Tibial nerve (tissue), 4 donors: ENCODE measurements at places on chromosomes 12 and 14.
A peak's percentile ranks its signal among the peaks of the same experiment; 100 is the strongest.

GRCh38 chr12:12408265-12408690 is 51.4 kb downstream of the BORCS5 start:
- no peaks in the 10 kb centered on the region for H3K36me3 ChIP-seq
- DNase-seq, result no peak
- H3K4me3 ChIP-seq, result no peak overlapping the region
- no peak overlapping the region for H3K27ac ChIP-seq
- H3K4me1 ChIP-seq, result no peaks in the 10 kb centered on the region
- no peaks in the 10 kb centered on the region for H3K27me3 ChIP-seq

DNA sequence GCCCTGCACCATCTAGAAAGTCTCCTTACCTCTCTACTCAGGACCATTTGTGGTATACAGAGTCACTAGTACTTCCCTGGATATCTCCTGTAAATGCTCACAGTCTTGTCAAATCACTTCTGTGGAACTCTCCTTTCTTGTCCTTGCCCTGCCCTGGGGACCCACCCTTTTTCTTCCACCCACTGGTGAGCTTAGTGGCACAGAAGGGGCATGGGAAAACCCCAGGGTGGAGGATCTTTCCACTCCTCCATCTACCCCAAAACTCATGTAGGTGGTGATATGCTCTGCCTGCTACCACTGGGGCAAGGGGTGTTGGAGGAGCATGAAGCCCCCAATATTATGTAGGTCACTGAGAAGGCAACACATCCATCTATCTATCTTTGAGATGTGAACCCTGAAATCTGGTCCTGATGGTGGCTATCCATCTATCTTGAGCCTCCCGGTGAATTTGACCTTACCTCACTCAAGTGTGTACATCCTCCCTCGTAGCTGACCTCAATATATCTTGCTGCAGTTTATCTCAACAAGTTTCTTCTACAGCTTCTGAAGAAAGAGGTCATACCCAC is 943 bp downstream of the TESPA1 start:
- H3K27me3 ChIP-seq, result no peaks in the 10 kb centered on the region
- H3K36me3 ChIP-seq, result no peaks in the 10 kb centered on the region
- no peak overlapping the region for H3K4me3 ChIP-seq
- no peak for DNase-seq
- H3K4me1 ChIP-seq, result no peaks in the 10 kb centered on the region

- H3K4me1 ChIP-seq, result no peaks in the 10 kb centered on the region
- DNase-seq, result no peak
- no peak overlapping the region for H3K4me3 ChIP-seq
- H3K27me3 ChIP-seq, result no peaks in the 10 kb centered on the region
- H3K36me3 ChIP-seq, result no peaks in the 10 kb centered on the region
Measured at GRCh38 chr12:62660756-62661155, 194.1 kb downstream of the MON2 start.

DNA sequence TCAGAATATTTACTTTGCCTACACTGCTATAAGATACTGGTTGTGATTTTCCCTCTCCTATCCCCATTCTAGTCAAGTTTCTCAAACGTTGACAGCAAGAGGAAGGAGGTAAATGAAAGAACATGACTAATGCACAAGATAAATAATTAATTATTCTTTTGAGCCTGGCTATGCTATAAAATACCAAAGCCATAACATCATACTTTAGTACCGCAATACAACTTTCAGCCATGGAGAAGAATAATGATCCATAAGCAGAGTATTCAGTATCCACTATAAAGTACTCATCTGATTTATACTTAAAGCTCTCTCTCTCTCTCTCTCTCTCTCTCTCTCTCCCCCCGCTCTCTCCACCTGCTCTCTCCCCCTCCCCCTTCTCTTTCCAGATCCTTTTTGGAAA is 41.3 kb downstream of the TDG start:
- no peak overlapping the region for H3K27ac ChIP-seq
- DNase-seq, result no peak
- no peaks in the 10 kb centered on the region for H3K27me3 ChIP-seq
- no peak overlapping the region for H3K4me3 ChIP-seq
- H3K4me1 ChIP-seq, result no peaks in the 10 kb centered on the region

GRCh38 chr12:104551-105081 is 38.0 kb downstream of the IQSEC3 start:
- H3K27ac ChIP-seq, result no peak overlapping the region
- H3K4me1 ChIP-seq, result no peaks in the 10 kb centered on the region
- no peak for DNase-seq

GRCh38 chr12:81094718-81095360 is 17.0 kb downstream of the ACSS3 start:
- peaks cover 25% of the 10 kb centered on the region for H3K4me1 ChIP-seq
- no peak for DNase-seq
- H3K4me3 ChIP-seq, result no peak overlapping the region
- H3K27me3 ChIP-seq, result no peaks in the 10 kb centered on the region
- no peaks in the 10 kb centered on the region for H3K36me3 ChIP-seq

GRCh38 chr12:54068418-54069070 is 14.9 kb downstream of the HOXC4 start:
- no peaks in the 10 kb centered on the region for H3K27me3 ChIP-seq
- no peak overlapping the region for H3K4me3 ChIP-seq
- DNase-seq, result no peak
- H3K36me3 ChIP-seq, result no peaks in the 10 kb centered on the region
- no peak overlapping the region for H3K27ac ChIP-seq

- DNase-seq, result no peak
- no peaks in the 10 kb centered on the region for H3K27me3 ChIP-seq
- no peak overlapping the region for H3K27ac ChIP-seq
- H3K4me3 ChIP-seq, result no peak overlapping the region
- H3K4me1 ChIP-seq, result no peaks in the 10 kb centered on the region
- H3K36me3 ChIP-seq, result no peaks in the 10 kb centered on the region
Measured at GRCh38 chr12:92431146-92431545, 271.6 kb upstream of the PLEKHG7 start.

- DNase-seq, result no peak
- no peak overlapping the region for H3K4me3 ChIP-seq
- H3K4me1 ChIP-seq, result peaks cover 62% of the 10 kb centered on the region
- H3K27me3 ChIP-seq, result no peaks in the 10 kb centered on the region
- peak overlapping the region; percentile 90 for H3K27ac ChIP-seq
Measured at GRCh38 chr14:23379366-23380196, 2.7 kb downstream of the CMTM5 start.

DNA sequence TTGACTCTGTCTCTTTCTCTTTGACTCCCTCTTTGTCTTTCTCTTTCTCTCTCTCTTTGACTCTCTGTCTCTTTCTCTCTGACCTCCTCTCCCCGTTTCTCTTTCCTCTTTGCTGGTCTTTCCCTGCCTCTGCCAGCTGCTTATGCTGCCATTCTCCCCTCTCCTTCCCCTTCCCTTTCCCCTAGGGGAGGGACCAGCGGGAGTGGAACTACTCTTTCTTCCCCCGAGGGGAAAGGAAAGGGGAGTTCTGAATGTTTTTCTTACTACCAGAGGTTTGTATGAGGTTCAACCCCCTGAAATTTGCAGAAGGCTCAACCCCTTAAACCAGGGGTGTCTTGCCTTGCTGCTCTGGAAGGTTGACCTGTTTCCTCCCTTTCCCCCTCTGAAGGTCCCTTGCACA is 24.7 kb upstream of the RNASE1 start:
- H3K4me3 ChIP-seq, result no peak overlapping the region
- DNase-seq, result no peak
- no peak overlapping the region for H3K27ac ChIP-seq

GRCh38 chr14:105012171-105012985 is 8.5 kb downstream of the CDCA4 start:
- no peak overlapping the region for H3K27ac ChIP-seq
- no peaks in the 10 kb centered on the region for H3K4me1 ChIP-seq
- H3K27me3 ChIP-seq, result no peaks in the 10 kb centered on the region
- H3K4me3 ChIP-seq, result no peak overlapping the region

DNA sequence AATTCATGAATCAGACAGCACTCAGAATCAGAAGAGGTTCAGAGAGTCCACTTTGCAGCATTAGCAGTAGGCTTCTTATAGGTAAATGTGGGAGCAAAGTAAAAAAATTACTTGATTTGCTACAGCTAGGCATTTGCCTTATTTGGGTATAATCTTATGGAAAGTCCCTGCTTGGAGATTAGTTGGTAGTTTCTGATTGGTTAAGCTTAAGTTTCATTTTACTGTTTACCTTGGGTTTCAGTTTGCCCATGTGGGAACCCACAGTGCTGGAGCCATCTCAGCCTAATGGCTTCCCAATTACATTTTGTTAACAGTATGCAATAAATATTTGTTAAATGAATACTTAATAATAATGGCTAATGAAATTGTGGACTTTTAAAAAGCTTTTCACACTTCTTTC is 311.0 kb upstream of the FLRT2 start:
- no peaks in the 10 kb centered on the region for H3K36me3 ChIP-seq
- no peak for DNase-seq
- H3K4me3 ChIP-seq, result no peak overlapping the region

DNA sequence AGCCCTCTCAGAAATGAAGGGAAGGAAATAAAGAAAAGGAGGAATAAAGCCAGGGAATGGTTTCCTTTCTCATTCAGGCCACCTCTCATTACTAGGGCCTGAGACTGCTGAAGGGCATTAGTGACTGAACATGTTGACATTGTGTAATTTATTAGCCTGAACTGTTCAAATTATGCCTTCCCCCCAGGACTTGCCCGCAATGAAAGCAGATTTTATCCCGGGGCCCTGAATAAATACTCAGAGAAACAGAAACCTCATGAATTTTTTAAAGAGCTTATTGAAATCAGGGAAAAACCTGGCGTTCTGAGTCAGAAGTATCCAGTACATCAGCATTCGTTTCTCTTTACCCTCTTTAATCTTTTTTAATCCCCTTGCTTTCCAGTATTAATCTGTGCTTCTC is 35.9 kb upstream of the WSCD2 start:
- no peak for DNase-seq
- no peaks in the 10 kb centered on the region for H3K27me3 ChIP-seq
- H3K27ac ChIP-seq, result no peak overlapping the region
- H3K4me3 ChIP-seq, result no peak overlapping the region
- no peaks in the 10 kb centered on the region for H3K4me1 ChIP-seq
